ENCODE measurements at places on chromosomes 4 and X.

DNA sequence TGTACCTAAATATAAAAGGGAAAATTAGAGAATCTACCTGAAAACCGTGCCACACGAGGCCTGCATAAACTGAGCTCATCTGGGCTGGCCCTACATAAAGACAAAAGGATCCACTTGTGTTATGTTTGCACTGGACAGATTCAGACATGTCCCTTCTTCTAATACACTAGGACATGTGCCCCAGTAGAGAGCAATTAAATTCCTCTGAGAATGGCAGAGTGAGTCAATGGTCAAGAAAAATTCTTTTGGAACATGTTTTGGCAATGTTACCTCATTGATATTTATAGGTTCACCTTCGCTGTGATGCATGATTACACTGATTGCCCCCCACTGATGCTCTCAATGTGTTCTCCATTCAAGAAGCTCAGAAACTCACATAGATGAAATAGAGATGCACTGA lies 95.2 kb downstream of the MANBA start:
- DNase-seq = no peak

DNA sequence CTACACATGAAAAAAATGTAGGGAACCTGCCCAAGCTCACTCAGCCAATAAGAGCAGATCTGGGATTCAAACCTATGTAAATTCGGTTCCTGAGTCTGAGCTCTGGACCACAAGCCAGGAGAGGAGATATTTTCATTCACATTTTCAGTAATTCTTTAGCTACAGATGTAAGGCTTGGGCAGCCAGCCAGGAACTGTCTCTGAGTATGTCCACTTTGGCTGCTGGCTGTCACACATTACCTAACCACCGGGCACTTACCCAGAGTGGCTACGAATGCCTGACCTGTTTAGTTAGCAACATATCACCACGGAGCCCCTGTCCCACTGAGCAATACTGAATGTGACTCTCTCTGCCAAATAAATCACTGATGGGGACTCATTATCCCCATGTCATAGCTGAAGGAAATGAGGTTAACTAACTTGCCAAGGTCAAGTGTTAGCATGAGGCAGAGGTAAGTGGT lies 15.3 kb downstream of the USP46 start:
- no peak for DNase-seq

GRCh38 chr4:183100827-183101226 lies 1.8 kb downstream of the WWC2 start:
- DNase-seq = no peak

GRCh38 chrX:112800971-112801775 lies 39.5 kb downstream of the AMOT start:
- no peak for DNase-seq

DNA sequence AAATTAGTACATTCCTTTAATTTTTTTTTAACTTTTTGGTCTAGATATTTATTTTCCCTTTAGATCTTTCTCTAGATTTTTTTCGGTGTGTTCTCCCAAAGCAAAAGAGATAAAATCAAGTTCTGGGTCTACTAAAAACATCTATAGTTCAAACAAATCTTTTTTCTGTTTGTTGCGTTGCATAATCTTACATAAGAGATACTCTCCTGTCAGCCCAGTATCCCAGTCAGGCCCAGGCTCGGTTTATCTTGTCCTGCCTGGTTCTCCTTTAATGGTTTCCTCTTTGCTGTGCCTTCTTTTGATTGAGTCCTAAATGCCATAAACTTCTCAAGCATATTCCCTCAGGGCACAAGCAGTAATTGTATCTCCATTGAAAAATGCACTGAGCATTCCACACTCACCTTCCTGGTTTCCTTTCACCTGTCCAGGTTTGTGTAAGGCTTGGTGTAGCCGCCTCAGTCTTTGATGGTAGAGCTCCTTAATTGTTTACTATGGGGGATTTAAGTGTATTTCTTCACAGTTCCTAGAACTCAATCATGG lies 104.9 kb downstream of the TMEM131L start:
- no peak for DNase-seq

DNA sequence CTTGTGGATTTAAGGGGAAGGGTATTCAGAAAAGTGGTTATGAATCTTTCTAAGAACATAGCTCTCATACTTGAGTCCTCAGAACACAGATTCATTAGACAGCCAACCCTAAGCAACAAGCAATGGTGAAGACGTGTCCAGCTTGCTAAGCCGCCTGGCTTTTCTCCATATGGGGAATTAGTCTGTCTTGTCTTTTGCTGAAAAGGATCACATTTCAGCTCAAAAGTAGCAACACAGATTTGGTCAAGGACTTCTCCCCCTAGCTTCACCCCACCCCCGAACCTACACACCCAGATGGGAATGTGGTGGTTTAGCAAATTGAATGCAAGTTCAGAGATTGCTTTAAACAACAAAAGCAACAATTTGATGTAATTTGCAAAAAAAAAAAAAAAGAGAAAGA lies 103.3 kb upstream of the RASGEF1B start:
- DNase-seq = no peak

DNA sequence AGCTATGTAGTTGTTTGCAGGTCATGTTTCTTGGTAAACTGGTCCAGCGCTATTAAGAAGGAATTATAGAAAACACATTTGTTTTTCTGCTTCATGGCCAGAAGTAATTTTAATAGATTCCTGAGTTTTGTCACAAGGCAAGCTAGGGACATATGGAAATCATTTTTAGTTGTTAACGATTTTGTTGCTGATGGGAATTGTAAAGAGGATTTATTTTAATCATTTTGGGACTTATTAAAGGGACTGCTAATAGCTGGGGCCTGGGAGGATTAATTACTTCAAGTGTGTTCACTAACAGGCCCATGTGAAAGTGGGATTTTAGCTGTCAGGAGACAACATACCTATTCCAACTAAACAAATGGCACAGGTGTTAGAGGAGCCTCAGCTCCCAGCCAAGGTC lies 492.0 kb upstream of the ARX start:
- DNase-seq = no peak

All from stimulated activated CD8-positive, alpha-beta memory T cell treated with anti-CD3 and anti-CD28 coated beads, Interleukin-15, amount 100 ng/mL, for 4 hours (primary cell).